Hippocampal formation (tissue), 2 donors: ENCODE measurements at places on chromosomes 5 and 9.

- peak; percentile 23 for DNase-seq
Observed at GRCh38 chr5:147223948-147224791, 10.7 kb upstream of the STK32A start.

GRCh38 chr9:132641216-132641615 lies 28.6 kb downstream of the DDX31 start:
- DNase-seq, result no peak

GRCh38 chr5:158722940-158723339 lies 376.8 kb downstream of the EBF1 start:
- no peak for DNase-seq

DNA sequence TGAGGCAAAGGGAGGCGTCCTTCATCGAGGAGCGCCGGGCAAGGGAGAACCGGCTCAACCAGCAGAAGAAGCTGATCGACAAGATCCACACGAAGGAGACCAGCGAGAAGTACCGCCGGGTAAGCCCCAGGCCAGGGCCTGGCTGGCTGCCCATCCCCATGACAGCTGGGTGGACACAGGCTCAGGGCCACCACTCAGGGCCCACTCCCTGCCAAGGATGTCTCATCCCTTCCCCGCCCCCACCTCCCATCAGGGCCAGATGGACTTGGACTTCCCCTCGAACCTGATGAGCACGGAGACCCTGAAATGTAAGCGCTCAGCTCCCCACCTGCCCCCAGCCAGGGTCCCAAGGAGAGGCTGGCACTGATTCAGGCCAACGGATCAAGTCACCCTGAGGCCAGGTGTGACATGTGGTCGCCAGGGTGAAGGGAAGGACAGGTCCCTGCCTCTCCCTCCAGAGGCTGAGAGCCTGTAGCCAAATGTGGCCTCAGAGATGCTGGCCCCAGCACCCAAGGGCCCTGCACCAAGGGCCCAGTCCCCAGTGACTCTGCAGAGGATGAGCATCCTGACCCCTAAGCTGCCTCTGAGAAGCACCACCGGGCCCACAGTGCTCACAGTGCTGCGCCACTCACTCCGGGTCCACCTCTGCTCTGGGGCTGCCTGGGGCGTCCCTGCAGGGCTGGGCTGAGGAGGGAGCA lies 3.1 kb upstream of the RABL6 start:
- DNase-seq, result no peak

GRCh38 chr9:10268531-10269485 lies 344.0 kb downstream of the PTPRD start:
- DNase-seq, result peak; percentile 6

DNA sequence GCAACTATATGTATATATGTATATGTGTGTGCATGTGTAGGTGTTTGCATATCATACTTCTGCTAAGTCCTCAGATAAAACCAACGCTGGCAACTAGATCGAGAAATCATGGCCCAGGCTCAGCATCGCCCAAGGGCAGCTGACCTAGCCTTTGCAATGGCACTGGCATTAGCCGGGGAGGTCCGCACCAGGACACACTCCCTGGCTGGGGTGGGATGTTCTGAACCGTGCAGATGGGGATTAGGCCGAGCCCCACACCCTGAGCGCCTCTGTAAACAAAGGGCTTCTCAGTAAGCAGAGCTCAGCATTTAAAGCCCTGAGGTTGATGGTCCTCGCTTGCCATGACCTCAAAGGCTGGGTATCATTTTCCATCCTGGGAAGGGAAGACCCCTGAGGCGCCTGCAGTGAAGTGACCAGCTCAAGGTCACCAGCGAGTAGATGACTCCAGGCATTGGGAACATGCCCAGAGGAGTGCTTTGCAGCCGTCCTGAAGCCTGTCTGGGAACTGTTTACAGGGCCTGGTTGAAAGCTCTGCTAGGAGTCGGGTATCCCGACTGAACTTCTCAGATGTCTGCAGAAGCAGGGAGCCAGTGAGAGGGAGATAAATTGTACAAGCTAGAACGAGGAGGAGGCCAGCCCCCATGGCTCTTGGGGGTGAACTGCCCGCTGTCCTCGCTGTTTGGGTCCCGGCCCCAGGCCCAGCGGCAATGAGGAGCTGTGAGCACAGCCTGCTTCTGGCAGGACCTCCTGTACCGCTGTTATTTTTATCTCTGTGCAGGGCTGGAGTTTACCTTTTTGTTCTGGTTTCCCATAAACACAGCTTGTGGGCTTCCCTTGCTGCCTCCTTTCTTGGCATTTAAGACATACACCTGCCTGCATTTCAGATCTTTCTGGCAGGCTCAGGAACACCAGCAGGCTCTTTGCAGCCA lies 18.4 kb downstream of the GADD45G start:
- no peak for DNase-seq

- DNase-seq, result no peak
Observed at GRCh38 chr9:125649315-125649714, 57.7 kb downstream of the MAPKAP1 start.

- DNase-seq, result no peak
Observed at GRCh38 chr9:22650946-22651345, 204.3 kb downstream of the DMRTA1 start.
